ENCODE measurements at places on chromosomes 6 and 20. TPM values are rescaled to one million over a fixed set of nuclear protein-coding genes. Genes with fewer than 3 reads are reported as not detected.

KLC4 gene
- total RNA-seq, result 10.3 TPM

PTCHD4 gene
- 1.6 TPM for total RNA-seq

PRL gene
- not detected for total RNA-seq

CST9L gene
- not detected for total RNA-seq

UST gene
- 6.6 TPM for total RNA-seq

SRF gene
- total RNA-seq, result 29.9 TPM

OR2H1 gene
- not detected for total RNA-seq

GPX5 gene
- total RNA-seq, result not detected

MAN1A1 gene
- total RNA-seq, result 1.6 TPM

TREML2 gene
- total RNA-seq, result not detected

GFRA4 gene
- total RNA-seq, result not detected

NHSL1 gene
- 21.5 TPM for total RNA-seq

Measured in airway epithelial cell (primary cell).